ENCODE measurements at places on chromosomes 6 and 20.
A peak's percentile ranks its signal among the peaks of the same experiment; 100 is the strongest.

DNA sequence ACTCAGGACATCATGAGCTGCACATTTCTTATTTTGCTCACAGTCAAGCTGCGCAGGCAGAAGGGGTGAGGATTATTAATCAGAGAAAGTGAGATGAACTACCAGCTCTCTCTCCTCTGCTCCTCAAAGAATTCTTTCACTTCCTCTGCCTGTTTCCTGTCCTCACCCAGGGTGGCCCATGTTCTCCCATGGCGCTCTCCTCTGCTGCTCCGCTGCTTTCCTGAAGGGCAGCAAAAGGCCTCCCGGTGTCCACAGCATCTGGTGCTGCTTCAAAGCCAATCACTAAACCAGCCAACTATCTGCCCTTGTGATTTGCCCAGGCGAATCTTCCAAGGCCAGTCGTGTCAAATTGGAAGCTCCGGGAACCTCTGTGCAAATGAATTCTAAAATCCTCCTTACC, 324.2 kb downstream of the TPBG start:
- DNase-seq, result no peak

- DNase-seq, result no peak
Measured at GRCh38 chr6:71513036-71513435, 224.4 kb downstream of the OGFRL1 start.

- DNase-seq, result no peak
Measured at GRCh38 chr20:17828598-17829144, 128.9 kb downstream of the BANF2 start.

- no peak for DNase-seq
Measured at GRCh38 chr6:80442366-80442765, 335.9 kb downstream of the BCKDHB start.

- no peak for DNase-seq
Measured at GRCh38 chr20:11755071-11755841, 162.4 kb upstream of the BTBD3 start.

GRCh38 chr6:112029045-112029822, 24.7 kb upstream of the CCN6 start:
- DNase-seq, result no peak

DNA sequence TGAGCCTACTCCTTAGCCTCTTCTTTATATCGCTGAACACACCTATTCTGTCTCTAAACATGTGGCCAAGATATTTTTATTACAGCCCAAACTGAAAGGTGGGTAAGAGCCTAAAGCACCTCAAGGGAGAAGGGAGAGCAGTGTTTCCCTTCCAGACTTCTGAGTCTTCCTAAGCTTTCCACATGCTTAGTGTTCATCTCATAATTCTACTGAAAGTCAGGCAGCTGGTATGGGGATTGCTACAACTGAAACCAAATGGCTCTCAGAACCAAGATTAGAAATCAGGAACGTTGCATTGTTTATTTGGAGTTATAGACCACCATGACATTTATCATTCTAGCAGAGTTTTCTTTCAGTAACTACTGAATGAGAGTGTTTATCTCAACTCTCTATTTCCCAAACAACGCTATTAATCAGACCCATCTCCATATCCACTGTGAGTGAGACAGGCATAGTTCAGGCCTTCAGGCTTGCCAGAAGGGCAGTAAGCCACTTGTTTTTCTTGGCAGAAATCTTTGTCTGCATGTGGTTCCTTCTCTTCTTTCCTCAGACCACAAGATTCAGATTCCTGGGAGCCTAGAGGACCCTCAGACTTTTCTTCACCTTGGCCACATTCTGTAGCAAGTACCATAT, 22.8 kb downstream of the VGLL2 start:
- DNase-seq, result no peak

GRCh38 chr6:21955053-21955595, 341.7 kb downstream of the PRL start:
- DNase-seq, result no peak

DNA sequence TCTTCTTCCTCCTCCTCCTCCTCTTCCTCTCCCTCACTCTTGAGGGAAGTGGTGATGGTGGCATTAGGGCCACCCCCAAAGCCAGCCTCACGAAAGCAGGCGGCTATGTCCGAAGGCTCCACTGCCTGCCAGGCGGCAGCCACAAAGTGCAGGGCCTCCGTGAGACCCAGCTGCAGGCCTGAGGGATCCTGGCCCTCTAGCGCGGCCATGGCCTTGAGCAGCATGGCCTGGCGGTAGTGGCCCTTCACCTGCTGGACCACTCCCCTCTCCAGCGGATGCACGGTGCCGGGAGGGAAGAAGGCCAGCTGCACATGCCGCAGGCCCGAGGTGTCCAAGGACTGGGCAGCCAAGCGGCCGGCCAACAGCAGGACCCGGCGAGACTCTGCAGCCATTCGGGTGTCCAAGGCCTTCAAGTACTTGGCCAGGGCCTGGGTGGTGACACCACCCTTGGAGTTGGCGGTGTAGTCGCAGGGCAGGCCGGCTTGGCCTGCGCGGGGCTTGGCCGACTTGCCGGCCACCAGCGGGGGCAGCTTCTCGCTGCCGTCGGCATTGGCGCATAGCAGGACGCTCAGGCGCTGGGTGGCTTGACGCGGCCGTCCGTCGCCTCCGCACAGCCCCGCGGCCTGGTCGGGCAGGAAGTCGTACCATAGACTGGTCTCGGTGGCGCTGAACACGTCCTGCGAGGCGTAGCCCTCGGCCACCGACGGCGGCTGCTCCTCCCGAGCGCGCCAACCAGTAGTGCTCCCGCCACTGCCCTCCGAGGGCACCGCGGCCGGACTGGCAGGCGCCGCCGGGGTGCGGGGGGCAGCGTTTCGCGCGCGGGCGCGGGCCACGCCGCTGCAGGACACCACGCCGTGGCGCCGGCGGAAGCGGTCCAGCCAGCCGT, 1.1 kb downstream of the CENPB start:
- peak; percentile 87 for DNase-seq

DNA sequence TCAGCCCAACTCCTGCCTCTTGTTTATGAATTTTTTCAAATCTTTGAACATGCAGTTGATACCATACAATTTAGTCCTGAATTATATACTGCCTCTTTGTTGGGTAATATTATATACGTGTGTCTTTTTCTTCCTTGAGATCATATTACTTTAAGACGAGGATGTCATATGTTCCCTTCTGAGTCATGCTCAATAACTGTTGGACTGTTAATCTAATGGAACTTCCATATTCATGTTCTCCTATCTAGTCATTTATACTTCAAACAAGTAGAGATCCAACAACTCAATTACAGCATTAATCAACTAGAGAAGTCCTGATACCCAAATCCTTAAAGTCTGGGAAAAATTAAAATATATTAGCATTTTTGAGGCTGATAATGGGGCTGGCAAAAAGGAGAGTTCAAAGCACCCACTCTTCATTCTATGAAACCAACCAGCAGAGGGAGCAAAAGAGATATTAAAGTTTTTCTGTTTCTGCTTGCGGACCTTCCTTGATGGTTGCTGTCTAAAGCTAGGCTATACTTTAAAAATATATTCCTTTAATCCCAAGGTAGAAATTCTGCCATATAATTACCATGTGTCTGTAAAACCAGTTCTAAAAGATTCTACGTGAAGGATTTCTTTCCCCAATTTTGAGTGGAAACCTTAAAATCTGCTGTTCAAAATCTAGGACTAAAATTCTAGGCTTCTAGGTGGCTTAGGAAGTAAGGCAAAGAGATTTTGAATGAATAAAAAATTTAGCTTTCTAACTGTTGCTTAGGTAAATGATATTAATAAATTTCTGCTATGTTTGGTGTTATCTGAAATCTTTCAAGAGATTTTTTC, 498.9 kb downstream of the BCKDHB start:
- DNase-seq, result no peak

- DNase-seq, result no peak
Measured at GRCh38 chr6:129175066-129175465, 292.1 kb downstream of the LAMA2 start.

DNA sequence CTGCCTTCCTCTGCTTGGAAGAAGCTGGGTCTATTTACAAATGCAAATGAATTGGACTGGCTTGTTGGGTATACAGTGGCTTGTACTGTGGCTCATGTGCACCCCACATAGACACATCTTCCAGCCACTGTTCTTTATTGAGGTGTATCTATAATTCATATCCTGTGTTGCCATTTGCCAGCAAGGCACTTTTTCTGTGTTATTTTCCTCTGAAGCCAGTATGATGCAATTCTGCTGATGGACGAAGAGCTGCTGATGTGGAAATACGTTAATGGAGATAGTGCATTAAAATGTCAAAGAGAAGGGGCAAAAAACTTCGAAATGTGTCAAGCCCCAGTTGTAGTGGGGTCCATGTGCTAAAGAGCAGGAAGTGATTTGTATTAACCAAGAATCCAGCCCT, 167.5 kb downstream of the TMEM242 start:
- no peak for DNase-seq

- DNase-seq, result no peak
Measured at GRCh38 chr20:61117725-61118124, 134.3 kb upstream of the CDH4 start.
